ENCODE measurements at places on chromosomes 6 and 20.

- DNase-seq, result no peak
These were observed 71.1 kb upstream of the FOXQ1 start for GRCh38 chr6:1240766-1241318.

GRCh38 chr20:44615876-44616603, 33.7 kb downstream of the PKIG start:
- DNase-seq, result peak; percentile 96

- DNase-seq, result no peak
These were observed 47.4 kb downstream of the SLC35B3 start for GRCh38 chr6:8387942-8388437.

- no peak for DNase-seq
These were observed 628.8 kb upstream of the CITED2 start for GRCh38 chr6:140003217-140003616.

- no peak for DNase-seq
These were observed 102.8 kb upstream of the TMEM181 start for GRCh38 chr6:158457131-158457530.

- DNase-seq, result no peak
These were observed 81.2 kb downstream of the UNC5CL start for GRCh38 chr6:40957616-40958492.

- DNase-seq, result no peak
These were observed 717.8 kb downstream of the EPHA7 start for GRCh38 chr6:92701425-92702096.

DNA sequence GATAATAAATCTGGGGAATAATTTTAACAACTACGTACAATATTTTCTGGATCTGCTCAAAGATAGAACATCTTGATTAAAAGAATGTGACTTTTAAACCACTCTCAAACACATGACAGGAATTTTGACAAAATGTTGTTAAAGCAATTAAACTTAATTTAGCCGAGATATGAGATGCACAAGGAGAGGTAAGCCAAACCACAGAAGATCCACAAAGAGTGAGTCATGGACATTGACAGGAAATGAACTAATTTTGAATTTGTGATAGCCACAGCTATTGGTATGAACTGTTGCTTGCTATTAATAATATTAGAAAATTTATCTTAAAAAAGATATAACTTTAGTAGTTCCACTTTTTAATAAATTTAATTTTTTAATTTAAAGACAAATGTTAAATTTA, 27.8 kb upstream of the VGLL2 start:
- DNase-seq, result no peak

DNA sequence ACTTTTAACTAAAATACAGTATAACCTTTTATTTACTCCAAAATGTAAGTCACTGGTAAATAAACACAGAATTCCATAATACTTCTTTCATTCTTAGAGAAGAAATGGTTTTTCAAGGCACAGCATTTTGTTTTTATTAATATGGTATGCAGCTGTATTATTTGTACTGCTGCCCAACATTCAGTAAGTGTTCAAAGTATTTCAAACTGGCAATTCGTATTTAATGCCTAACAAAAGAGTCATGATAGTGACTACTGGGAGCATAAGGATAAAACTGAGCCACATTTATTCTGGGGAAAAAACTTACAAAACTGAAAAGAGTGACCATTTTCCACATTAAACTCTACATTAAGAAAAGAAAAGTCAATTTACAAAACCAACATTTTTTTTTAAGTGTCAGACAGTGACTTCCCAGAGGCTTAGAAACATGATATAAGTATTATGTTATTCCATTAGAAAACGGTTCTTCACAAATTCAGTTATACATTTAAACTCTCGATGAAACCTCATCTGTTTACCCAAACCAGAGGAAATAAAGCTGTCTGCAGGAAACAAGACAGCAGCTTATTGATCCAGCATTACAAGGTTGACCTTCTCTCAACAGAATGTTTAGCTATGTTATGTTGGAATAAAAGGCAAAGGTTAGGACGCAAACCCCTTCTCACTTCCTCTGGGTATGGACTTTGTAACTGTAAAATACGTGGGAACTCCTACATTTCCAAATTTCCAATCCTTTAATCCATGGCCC, 24.3 kb downstream of the EPB41L2 start:
- no peak for DNase-seq

GRCh38 chr20:4782378-4782772, 60.7 kb downstream of the PRND start:
- DNase-seq, result no peak

DNA sequence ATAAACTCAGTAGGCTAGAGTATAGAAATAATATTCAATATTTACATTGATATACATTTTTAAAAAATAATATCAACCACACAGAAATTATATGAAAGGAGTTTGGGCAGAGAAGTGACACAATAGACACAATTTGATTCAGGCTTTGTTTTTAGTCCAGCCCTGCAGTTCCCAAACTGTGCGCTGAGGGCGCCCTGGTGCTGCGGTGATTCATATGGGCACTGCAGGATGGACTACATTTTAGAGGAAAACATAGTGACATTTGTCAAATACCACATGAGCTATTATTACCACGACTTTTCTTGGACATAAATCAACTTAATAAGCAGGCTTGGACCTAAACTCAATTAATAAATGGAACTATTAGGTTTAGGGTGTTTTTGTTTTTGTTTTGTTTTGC, 364.3 kb upstream of the ID4 start:
- DNase-seq, result no peak

- DNase-seq, result no peak
These were observed 59.9 kb downstream of the ANKEF1 start for GRCh38 chr20:10094566-10095173.

GRCh38 chr6:25346064-25346463, 66.9 kb downstream of the CARMIL1 start:
- DNase-seq, result no peak

GRCh38 chr6:29797135-29797534, 30.5 kb upstream of the HLA-G start:
- DNase-seq, result no peak

GRCh38 chr6:34152806-34153520, 7.1 kb upstream of the GRM4 start:
- DNase-seq, result no peak

GRCh38 chr20:17845701-17846475, 122.7 kb downstream of the SNX5 start:
- no peak for DNase-seq

GRCh38 chr6:14871221-14871620, 374.6 kb upstream of the JARID2 start:
- DNase-seq, result no peak

GRCh38 chr6:126307849-126308248, 32.1 kb upstream of the CENPW start:
- peak; percentile 7 for DNase-seq

- peak; percentile 55 for DNase-seq
These were observed 70.3 kb downstream of the SCAND1 start for GRCh38 chr20:35883778-35884540.

All from putamen (tissue), 1 donor.